Epithelial cell of umbilical artery (primary cell): ENCODE measurements at places on chromosomes 11 and 22. TPM values are rescaled to one million over a fixed set of nuclear protein-coding genes. Genes with fewer than 3 reads are reported as not detected.

UBQLN3 gene
- not detected in 2 replicates for total RNA-seq

NTM gene
- total RNA-seq, result 2.6 TPM in 2 replicates

KLHDC7B gene
- total RNA-seq, result under 0.01 and 0.30 TPM in 2 replicates

NRGN gene
- total RNA-seq, result 0.32 and 0.91 TPM in 2 replicates

C11orf91 gene
- 0.32 TPM in 1 of 2 replicates, not detected in the other for total RNA-seq

FGF4 gene
- total RNA-seq, result not detected in 2 replicates

MMP10 gene
- 1.1 and 14.6 TPM in 2 replicates for total RNA-seq
